ENCODE measurements at places on chromosomes 13 and 19.

DNA sequence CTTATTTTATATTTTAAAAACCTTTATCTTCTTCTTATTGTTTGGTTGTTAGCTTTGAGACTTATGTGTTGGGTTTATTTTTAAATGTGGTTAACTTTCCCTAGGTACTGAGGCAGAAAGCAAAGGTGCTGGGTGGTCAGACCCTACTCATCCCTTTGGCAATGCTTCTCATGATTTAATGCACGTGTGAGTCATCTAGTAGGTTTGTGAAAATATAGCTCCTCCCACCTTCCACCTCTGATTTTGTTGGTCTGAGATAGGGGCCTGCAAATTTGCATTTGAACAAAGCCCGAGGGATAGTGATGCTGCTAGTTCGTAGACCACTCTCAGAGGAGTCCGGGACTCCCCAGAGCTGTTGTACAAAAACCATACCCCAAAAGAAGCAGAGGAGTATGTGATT is 771.3 kb upstream of the ARGLU1 start:
- DNase-seq = no peak

DNA sequence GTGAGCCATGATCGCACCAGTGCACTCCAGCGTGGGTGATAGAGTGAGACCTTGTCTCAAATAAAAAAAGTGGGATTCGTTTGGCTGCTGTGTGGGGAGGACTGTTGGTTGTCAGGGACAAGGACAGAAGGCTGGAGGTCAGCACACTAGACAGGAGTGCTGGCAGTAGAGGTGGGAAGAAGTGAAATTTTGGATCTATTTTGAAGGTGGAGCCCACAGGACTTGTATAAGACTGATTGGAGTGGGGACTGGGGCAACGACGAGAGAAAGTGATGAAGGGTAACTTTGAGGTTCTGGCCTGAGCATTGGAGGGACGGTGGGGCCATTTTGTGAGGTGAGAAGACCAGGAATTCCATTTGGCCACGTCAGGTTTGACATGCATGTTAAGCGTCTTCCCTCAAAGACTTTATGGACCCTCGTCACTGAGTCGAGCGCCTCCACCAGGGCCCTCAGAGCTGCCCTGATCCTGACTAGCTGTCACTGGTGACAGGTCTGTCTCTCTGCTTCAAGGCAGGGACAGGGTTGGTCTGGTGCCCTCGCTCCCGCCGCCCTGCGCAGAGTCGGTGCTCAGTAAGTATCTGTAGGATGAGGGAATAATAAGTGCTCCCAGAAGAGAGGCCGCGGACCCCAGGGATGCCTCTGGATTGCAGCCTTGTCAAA is 673 bp downstream of the CTU1 start:
- no peak for DNase-seq

DNA sequence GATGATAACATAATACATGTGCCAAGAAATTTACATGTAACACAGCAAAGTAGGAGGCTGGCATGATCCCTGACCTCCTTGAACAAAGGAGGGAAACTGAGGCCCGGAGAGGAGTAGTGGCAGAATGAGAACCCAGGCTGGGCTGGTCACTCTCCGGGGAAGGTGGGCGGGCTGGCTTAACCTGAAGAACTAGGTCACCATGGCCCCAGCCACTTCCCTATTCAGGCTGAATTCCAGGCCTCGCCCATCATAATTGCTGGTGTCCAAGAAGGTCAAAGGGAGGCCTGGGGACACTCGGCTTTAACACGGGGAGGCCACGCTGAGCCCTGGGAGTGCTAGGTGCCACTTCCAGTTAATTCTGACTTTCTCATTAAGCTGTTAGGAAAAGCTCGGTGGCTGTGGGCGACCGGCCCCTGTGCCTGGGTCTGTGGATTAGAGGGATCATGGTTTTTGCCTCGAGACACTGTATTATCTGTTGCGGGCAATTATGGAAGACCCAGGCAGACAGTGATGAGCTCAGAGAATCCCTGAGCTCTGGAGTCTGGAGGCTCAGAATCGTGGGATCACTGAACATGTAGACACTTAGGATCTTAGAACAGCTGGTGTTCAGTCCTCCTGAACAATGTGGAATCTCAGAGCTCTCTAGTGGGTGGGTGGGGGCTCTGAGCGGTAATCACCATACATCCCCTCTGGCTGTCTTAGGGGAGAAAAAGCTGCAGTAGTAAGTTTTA is 5.0 kb upstream of the TINCR start:
- no peak for DNase-seq

DNA sequence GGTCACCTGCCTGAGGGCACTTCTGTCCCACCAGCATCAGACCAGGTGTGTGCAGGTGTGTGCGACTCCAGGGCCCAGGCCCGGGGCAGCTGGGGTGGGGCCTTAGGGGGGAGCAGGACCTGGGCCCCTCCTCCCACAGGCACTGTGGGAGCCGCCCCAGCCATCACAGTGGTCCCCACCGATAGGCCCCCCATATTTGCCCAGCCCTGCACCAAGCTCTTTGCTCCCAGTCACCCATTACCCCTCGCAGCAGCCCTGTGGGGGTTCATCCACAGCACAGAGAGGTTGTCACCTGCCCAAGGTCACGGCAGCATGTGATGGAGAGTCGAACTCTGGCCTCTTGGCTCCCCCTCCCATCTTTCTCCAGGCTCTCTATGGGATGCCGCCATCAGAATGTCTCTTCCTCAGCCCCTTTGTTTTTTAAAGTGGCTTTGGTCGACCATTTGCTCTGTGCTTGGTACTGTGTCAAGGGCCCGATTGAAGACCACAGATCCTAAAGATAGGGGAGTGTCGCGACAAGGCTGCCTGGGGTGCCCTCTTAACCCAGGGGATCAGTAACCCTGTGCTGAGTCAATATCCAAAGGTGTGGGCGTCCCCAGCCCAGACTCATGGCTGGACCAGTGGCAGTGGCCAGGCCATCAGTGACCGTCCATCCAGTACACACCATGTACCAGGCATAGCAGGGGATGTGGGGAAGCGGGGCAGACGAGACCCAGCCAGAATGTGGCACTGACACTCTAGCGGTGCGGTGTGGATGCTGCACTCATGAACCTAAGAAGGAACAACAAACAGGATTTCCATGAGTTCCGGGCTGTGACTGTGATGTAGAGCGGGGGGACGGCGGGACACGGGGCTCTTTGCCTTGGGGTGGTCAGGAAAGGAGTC is 28.3 kb upstream of the NCCRP1 start:
- DNase-seq = no peak

- DNase-seq = no peak
Measured at GRCh38 chr19:42465827-42466280, 23.1 kb upstream of the CXCL17 start.

GRCh38 chr13:42486711-42487198 is 87.2 kb upstream of the TNFSF11 start:
- no peak for DNase-seq

- DNase-seq = no peak
Measured at GRCh38 chr13:37448153-37448552, 150.4 kb downstream of the POSTN start.

- DNase-seq = no peak
Measured at GRCh38 chr19:11540645-11541044, 2.0 kb downstream of the CNN1 start.

GRCh38 chr19:45613926-45614725 is 12.1 kb upstream of the GPR4 start:
- DNase-seq = no peak

GRCh38 chr13:49502954-49503353 is 7.2 kb downstream of the PHF11 start:
- DNase-seq = no peak

- no peak for DNase-seq
Measured at GRCh38 chr19:44857837-44858236, 11.7 kb downstream of the NECTIN2 start.

DNA sequence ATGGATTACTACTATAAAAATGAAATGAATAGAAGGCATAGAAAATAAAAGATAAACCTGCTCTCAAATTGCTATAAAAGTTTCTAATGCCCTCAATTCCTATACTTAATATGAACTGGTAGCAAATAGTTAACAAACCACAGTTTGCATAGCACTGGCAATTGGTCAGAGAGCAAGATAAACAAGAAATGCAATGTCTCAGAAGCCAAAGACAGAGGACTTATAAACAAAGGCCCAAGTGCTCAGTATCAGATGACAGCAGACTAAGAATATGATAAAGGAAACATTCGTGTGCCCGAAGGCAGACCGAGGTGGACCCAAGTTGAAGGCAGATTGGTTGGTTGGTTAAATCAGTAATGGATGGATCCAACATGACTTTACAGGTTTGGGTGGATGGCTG is 50.6 kb downstream of the IPO5 start:
- DNase-seq = no peak

GRCh38 chr13:30107121-30107520 is 200.2 kb downstream of the KATNAL1 start:
- DNase-seq = no peak

DNA sequence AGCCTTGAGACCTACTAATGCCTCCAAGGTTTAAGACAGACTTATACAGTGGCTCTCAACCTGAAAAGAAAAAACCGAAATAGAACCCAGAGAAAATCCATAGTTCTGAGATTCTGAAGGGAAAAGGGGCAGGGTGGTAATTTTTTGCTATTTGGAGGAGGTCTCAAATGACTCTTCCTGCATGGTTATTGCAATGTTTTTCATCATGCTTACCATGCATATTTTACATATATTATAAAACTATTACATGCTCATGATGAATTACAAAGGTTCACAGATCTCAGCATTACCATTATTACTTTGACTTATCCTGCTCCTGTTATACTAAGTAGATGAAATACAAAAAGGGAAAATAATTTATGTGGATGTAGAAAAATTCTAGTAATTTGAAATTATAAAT is 47.6 kb downstream of the N4BP2L2 start:
- DNase-seq = no peak

DNA sequence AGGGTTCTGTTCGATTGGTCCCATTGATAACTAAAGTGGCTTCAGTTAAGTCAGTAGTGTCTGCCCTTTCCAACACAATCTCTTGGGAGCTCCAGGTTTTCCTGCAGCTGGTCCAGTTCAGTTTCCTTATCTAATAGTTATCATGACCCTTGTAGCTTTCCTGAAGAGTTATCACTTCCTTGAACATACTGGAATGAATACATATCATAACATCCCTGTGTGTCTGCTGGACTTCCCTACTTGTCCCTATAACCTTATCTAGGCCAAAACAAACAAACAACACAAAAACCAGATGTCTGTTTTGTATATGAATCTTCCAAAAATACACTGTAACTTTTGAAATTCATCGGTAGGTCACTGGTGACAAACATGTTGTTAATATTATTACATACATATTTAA is 167.6 kb downstream of the DCT start:
- no peak for DNase-seq

DNA sequence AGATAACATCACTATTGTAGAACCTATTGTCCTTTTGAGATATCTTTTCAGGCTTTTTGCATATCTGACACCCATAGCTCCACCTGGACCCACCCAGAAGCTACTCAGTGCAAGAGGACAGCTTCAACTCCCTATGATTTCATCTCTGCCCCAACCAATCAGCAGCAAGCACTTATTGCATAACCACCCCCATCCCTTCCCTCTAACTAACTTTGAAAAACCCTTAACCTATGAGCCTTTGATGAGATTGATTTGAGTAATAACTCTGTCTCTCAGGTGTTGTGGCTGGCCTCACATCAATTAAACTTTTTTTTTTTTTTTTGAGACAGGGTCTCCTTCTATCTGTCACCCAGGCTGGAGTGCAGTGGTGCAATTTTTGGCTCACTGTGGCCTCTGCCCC is 13.4 kb upstream of the MTRF1 start:
- DNase-seq = no peak

- no peak for DNase-seq
Measured at GRCh38 chr13:105276571-105276970, 1258.9 kb downstream of the EFNB2 start.

DNA sequence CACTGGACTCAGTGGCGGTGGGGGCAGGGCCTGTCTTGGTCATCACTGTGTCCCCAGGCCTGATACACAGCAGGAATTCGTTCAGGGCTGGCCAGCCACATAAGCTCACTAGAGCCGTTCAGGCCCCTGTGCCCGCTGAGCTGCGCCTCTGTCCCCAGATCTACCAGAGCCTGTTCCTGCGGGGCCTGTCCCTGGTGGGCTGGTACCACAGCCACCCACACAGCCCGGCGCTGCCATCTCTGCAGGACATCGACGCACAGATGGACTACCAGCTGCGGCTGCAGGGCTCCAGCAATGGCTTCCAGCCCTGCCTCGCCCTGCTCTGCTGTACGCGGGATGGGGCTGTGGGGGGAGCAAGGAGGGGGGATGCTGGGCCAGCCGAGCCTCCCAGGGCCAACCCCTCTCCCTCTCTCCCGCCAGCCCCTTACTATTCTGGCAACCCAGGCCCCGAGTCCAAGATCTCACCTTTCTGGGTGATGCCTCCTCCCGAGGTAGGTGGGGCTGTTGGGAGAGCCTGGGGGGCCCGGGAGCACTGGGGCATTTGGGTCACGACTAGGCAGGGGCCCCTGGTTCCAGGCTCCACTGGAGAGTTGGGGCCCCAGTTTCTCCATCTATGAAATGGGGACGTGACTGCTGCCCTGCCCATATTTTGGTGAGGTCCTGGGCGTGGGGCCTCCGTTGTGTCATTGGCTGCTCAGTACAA is 13.9 kb downstream of the MPND start:
- DNase-seq = no peak

DNA sequence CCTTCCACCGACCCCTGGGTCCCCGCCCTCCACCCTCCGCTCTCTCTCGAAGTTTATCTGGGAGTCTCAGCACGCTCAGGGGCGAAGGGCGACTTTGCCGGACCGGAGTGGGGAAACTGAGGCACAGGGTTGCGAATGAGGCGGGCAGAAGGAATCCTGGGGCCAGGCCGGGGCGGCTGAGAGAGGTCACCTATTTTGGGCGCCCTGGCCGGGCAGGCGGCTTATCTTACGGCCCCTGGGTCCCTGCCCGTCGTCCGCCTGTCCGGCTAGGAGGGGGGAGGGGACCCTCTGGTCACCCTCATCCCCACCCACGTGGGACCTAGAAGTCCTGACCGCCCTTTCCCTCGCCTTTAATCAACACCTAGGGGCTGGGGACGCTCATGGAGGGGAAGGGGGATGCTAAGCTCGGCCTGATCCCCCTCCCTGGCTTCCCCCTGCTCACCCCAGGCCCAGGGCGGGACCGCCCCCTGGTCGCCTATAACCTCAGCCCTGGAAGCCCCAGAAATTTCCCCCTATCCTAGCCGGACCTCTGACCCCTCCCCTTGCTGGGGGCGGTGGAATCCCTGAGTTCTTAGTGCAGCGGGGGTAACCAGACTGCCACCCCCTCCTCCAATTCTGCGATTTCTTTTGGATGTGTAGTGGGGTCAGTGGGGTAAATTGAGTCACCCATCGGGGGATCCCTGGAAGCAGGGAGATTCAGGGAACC is 556 bp downstream of the TRIP10 start:
- DNase-seq = no peak

- no peak for DNase-seq
Measured at GRCh38 chr19:50695251-50696093, 24.1 kb downstream of the SHANK1 start.

GRCh38 chr19:18610556-18611326 is 1.9 kb upstream of the TMEM59L start:
- no peak for DNase-seq

GRCh38 chr19:48627201-48627864 is 8.0 kb downstream of the SPHK2 start:
- no peak for DNase-seq

GRCh38 chr13:32639502-32640105 is 53.4 kb downstream of the PDS5B start:
- peak; percentile 80 for DNase-seq
